Ascending aorta (tissue), 2 donors: ENCODE measurements at places on chromosomes 7 and 10. TPM values are rescaled to one million over a fixed set of nuclear protein-coding genes. Genes with fewer than 3 reads are reported as not detected.

DNA sequence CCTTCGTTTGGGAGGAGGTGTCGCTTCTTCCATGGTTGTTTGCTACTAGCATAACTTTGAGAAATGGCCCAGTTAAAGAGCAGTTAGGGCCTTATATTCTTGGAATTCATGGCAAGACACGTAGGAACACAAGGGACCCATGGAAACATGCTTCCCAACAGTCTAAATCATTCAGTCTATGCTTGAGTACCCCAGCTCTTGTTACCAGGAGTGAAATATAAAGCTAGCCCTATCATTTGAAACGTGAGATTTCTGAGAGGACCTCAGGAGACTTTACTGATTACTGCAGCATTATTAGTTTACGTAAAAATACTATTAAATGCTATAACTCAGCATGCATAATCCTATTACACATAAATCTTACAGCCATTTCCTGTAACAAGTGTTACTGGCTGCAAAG is 328.6 kb upstream of the CDC14C start:
- no peak for DNase-seq

GRCh38 chr7:157560258-157560654 is 223.5 kb downstream of the DNAJB6 start:
- DNase-seq, result no peak

DNA sequence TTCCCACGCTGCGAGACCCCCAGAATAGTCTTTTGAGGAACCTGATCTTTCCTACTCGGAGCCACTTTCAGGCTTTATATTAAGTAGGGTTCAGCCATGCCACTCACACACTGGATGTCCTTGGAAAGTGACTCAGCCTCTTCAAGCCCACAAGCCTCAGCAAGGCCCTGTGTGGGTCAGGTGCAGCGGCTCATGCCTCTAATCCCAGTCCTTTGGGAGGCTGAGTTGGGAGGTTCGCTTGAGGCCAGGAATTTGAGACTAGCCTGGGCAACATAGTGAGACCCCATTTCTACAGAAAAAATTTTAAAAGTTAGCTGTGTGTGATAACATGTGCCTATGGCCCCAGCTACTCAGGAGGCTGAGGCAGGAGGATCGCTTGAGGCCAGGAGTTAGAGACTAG is 119.7 kb upstream of the TNRC18 start:
- no peak for DNase-seq

DNA sequence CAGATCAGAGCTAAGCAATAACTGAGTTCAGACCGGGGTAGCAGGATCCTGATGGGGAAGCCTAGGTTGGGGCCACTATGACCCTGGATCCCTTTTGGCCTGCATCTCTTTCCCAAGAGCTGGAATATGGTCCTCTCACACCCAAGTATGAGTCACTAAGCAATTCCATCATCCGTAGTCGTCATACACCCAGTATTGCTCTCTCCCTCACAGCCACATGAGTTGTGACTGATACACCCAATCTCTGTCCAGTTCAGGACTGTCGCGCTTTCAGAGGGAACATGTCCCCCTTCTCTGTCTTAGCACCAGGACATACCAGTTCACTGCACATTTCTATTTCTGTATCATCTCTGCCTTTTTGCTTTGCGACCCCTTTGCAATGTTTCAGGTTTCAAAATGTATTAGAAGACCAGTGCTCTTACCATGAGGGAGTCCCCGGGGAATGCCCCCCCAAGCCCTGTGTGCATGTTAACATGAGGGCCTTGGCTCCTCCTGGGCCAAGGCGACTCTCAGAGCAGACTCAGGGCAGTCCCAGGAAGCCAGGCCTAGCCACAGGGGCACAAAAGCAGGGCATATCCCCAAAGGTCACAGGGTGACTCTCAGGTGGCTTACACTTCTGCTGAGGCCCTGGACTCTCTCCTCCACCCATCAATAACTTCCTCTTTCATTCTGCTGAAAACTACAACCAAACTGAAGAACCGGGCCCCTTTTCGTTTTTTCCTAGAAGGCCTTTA is 75.3 kb upstream of the SAMD8 start:
- no peak for DNase-seq

DNA sequence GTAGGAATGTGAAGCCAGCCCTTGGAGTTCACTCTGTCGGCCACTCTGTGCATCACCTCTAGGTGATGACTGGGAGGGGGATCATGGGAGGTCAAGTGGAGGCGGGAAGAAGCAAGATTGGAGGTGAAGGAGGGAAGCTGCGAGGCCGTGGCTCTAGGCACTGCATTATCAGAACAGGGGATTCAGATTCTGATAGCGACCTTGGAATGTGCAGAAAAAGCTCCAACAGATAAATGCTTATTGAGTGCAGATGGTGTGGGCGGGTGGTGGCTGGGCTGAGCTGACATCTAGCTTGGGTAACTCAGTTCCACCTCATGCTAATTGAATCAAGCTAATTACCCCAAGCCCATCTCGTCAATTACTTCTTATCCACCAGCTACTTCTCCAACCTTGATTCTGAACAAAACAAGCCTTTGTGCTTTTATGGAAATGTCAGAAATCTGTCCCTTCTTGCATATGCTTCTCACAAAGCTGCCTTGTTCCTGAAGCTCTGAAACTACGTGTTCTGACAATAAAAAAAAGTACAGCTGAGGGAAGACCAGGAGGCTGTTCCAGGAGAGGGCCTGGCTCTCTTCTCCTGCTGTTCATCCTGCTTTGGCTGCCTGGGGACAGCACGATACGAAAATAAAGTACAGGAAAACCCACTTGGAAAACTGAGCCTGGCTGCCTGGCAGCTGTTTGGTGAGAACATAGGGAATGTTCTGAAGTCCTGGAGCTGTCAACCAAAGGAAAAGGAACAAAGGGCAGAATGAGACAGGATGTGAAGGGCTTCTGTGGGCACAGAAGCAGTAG is 27.5 kb downstream of the STRA8 start:
- DNase-seq, result no peak

DNA sequence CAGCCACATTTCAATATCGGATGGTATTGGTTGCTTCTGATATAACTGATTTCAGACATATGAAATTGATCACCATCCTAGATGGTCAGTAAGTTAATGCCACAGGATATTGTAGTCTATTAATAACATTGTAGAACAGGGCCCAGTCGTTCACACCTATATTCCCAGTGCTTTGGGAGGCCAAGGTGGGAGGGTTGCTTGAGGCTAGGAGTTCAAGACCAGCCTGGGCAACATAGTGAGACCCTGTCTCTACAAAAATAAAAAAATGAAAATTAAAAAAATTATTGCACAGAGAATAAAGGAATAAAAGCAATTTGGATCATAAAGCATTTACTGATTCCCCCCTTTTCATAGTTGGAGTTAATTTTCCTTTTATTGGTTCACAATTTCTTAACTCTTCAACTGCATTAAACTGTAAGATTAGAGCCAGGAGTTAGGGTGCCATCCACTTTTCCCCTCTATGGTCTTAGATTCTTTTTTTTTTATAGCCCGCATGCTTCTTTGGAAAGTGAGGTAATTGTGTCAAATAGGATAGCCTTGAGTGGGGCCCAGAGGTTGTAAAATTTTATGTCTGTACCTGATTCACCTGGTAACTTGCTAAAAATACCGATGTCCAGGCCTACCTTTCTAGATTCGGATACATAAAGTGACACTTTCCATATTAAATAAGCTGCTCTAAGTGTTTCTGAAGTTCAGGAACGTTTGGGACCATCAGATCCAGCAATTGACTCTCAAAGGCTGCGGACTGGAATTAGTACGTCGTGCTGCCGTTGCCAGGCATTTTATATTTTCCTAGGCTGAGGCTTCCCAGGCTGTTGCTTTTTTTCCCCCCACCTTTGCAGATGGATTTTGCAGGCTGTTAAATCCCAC is 24.7 kb downstream of the ADK start:
- DNase-seq, result no peak

- no peak for DNase-seq
Measured at GRCh38 chr10:113866551-113867394, 12.3 kb downstream of the NHLRC2 start.

DNA sequence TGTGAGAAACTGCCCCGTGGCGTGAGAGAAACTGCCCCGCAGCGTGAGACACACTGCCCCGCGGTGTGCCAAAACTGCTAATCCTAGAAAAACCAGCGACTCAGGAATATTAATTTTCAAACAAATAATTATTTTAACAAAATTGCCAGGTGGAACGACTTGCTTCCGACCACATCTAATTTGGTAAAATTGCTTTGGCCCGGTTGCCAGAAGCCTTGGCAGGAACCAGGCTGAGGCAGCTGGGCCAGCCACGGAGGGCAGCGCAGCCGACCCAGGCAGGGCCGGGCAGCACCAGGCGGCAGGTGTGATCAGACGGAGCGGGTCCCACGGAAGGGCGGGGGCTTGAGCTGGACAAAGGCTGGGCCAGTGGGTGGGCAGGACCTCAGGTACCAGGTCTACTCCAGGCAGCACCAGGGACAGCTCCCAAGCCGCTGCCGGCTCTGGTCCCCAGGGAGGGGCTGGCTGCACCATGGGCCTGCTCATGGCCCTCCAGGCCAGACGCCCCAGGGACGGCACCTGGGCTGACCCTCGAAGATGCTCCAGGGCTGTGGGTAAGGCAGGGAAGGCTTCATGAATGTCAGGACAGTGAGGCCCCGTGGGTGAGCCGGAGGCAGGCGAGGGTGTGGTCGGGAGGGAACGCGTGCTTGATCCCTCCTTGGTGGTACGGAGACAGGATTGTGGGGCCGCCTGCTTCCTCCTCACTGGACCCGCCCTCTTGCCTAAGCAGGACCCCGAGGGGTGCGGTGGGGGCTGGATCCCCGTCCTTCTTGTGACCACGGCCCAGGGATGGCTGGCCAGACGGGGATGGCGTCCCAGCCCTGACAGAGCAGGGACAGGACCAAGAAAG is 7.7 kb upstream of the ADGRA1 start:
- no peak for DNase-seq

DNA sequence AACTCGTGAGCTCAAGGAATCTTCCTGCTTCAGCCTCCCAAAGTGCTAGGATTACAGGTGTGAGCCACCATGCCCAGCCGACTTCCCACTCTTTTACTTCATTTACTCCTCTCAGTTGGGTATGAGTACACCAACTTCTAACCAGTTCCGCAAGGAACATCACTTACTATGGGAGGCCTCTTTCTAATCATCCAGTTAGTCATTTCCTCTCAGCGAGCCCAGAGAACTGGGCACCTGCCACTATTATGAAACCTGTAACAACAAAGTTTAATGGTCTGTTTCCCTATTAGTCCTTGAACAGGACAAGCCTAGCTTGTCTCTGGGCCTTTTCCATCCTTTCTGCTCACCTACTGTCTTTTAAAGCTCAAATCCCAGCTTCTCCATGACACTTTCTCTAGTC is 88.8 kb downstream of the DNMBP start:
- DNase-seq, result no peak

GRCh38 chr10:102598243-102598642 is 46.0 kb upstream of the TRIM8 start:
- DNase-seq, result no peak

DNA sequence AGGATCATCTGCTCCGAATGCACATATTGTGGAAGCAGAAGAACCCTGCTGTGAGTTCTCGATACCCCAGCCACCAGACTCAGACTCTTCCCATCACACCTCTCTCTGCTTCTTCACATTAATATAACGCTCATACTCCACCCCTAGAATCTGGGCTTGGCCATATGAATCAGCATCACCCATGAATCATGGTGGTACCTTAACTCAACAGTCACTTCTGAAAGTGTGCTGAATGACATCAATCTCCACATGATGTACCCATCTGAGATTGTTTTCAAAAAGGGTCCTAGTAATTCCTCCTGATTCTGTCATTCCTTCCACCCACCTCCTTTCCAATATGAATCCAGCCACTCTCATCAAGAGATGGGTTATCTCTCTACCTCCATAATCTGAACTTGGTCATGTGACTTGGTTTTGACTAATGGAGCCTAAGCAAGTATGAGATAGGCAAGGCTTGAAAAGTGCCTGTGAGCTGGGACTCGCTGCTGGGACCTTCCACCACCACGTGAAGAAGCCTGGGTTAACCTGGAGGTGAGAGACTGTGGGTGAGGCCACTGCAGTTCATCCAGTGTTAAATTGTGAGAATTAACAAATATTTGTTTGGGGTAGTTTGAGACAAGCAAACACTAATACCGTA is 15.4 kb downstream of the YWHAG start:
- no peak for DNase-seq

- DNase-seq, result no peak
Measured at GRCh38 chr7:99235925-99236324, 28.0 kb upstream of the KPNA7 start.

DNA sequence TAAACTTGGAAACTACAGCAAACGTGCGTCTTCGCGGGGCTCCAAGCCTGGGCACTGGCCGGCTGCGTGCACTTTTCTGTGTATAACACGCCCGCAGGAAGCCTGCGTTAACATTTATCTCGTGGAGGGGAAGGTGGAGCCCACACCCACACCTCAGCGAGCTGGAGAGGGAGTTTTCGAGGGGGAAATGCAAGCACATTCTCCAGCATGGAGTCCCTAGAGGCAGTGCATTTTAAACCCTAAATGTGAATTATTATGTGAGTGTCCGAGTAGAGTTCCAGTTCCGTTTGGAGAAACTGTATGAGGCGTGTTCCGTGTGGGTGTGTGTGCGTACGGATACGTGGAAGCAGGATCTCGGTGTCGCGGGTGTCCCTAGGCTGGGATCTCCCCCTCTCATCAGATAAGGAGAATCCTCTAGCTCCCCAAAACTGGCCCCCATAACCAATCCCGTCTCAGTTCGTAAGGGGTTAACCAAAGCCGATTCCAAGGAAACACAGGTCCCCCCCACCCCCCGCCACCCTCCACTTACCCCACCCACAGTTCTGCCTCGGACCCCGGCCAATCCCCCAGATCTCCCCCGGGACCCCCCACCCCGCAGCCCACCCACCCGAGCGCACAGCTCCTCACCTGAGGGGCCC is 403 bp downstream of the CDK6 start:
- peak; percentile 64 for DNase-seq

GRCh38 chr10:108783897-108784296 is 1139.4 kb downstream of the XPNPEP1 start:
- no peak for DNase-seq

- DNase-seq, result no peak
Measured at GRCh38 chr7:133529861-133530260, 277.0 kb downstream of the EXOC4 start.

GRCh38 chr7:78080241-78080640 is 281.7 kb downstream of the PHTF2 start:
- no peak for DNase-seq

DNA sequence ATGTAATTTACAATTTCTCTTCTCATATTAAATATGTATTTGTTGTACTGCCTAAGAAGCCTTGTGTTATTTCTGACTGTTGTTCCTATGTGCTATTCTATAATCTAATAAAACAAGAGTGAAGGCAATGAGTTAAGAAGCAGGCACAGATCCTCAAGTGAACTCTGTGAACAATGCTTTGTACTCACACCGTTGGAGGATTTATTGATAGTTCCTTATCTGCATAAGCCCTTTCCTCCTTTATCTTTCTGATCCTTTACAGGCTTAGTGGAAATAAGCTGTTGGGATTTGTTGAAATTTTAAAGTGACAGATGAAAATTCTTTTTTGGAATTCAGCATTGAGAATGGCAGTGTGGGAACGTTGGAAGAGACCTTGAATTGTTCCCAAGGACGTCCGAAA is 329.6 kb upstream of the NPVF start:
- DNase-seq, result no peak

The CEP55 gene
- not detected for total RNA-seq

The CTNNA3 gene
- total RNA-seq, result under 0.01 TPM

The SFMBT2 gene
- total RNA-seq, result 2.2 TPM

The NRAP gene
- total RNA-seq, result not detected

The BMPER gene
- not detected for total RNA-seq

The CACNB2 gene
- 0.96 TPM for total RNA-seq
